NCI-H774 (cell line): ENCODE measurements at places on chromosomes 3 and 15.

DNA sequence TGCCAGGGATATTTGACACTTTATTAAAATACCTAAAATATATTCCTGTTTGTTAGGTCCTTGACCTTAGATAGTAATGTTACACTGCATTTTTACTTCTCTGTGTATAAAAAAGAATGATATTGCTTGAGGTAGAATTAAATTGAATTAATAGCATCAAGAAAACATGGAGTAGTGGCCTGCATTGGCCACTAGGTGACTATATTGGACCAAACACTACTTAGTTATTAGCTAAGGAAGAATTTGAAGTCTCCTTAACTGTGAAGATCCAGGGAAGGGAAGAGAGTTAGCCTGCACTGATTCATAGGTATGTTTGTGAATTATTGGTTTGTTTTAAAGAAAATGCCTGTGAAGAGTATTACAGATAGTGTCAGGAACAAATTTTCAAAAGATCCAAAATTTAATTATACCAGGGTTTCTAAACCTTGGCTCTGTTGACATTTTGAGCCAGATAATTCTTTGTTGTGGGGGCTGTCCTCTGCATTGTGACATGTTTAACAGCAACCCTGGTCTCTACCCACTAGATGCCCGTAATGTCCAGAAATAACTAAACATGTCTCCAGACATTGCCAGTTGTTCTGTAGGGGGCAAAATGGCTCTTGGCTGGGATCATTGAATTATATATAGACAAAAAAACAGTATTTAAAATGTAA, 103.6 kb upstream of the THSD4 start:
- DNase-seq, result peak; percentile 7

DNA sequence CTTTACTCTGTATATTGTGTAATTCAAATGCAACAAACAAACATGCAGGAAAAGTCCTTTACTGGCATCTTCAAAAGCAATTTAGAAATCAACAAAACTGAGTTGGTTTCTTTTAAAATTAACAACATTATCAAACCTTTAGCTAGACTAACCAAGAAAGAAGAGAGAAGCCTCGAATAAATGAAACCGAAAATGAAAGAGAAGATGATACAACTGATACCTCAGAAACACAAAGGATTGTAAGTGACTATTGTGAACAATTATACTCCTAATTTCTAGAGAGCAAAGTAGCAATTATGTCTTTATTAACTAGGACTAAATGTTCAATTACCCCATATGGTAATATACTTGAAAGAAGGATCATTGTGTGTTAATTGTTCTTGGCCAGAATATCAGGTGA, 49.2 kb upstream of the P3H2 start:
- no peak for DNase-seq

- DNase-seq, result no peak
These were observed 184.5 kb upstream of the ATP11B start for GRCh38 chr3:182608832-182609231.

GRCh38 chr3:36496684-36497633, 116.7 kb downstream of the STAC start:
- DNase-seq, result no peak

DNA sequence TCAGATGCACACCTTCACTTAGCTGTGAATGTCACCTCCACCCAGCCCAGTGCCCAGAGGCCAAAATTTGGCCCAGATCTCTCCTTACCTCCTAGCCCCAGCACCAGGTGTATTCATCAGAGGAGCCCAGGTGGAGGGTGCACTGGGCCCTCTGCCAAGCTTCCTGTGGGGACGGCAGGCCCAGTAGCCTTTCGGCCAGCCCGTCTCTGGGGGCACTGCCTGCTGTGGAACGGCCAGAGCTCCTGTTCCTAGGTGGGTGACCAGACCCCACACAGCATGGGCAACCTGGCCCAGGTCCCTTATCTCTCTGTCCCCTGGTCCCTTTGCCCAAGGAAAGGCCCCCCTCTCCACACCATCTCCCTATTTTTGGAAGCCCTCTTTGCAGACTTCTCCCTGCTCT, 67.8 kb downstream of the AAGAB start:
- DNase-seq, result no peak

- no peak for DNase-seq
These were observed 6.3 kb downstream of the TM4SF1 start for GRCh38 chr3:149371001-149371722.

DNA sequence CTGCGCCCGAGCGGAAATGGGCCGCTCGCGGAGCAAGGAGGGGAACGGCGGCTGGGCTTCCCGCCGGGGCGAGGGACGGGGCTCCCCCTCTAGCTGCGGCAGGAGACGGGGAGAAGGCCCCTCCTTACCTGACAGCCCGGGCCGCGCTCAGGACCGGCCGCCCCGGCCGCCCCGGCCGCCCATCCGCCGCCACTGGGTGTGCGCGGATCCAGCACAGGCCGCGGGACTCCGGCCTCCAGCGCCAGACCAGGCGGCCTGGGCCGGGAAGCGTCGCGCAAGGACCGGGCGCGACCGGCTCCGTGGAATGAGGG, 296 bp downstream of the TPRA1 start:
- DNase-seq, result no peak

- DNase-seq, result no peak
These were observed 113.6 kb downstream of the CACNA2D3 start for GRCh38 chr3:54235998-54236397.

DNA sequence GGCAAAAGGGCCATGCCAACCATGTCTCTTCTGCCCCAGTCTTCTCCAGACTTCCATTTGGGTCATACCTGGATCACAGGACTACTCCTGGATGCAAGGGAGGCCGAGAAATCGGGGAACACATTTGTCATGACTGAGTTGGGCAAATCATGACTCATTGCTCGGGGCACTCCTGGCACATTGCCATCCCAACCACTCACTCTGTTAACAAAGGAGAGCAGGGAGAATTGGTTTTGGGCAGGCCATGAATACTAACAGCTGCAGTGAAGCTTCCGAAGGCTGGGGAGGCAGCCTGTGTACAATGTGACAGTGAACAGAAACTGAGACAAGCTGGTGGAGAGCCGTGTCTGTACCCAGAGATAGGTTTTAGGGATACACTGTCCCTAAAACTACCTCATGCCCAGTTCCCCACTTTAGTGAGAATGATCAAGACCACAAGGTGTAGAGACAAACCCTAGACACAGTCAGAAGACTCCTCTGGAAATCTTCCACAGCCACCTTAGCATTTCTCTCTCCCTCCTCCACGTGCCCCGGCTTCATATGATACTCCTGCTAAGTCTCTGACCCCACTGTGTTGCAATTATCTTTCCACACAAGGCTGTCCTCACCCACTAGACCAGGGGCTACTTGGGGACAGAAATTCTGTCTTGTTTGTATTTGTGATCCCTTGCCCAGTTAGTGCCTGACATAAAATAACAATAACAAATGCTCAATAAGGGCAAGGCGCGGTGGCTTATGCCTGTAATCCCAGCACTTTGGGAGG, 10.5 kb upstream of the BUB1B start:
- DNase-seq, result peak; percentile 57

- no peak for DNase-seq
These were observed 72.5 kb downstream of the IGF1R start for GRCh38 chr15:98720577-98721565.

DNA sequence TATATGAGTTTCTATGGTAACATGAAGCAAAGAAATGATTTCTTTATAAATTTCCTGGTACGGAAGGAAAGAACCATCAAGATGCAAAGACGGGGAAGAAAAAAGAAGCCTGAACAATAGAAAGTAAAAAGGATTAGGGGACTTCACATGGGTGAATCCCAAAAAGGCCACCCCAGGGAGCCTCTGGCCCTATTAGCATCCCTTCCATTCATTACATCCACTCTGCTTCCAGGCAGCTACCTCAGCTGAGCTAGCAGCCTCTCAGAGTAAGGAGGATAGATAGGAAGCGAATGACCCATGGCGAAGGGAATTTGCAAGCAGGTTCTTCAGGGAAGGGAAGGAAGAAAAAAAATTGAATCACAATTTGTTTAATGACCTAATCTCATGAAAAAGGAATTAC, 81.6 kb downstream of the GABRB3 start:
- no peak for DNase-seq

GRCh38 chr3:105836533-105836932, 32.3 kb downstream of the CBLB start:
- no peak for DNase-seq

- no peak for DNase-seq
These were observed 15.4 kb downstream of the TGM5 start for GRCh38 chr15:43251185-43251870.

- no peak for DNase-seq
These were observed 18.3 kb downstream of the TMED3 start for GRCh38 chr15:79329171-79329611.

GRCh38 chr3:180433152-180433551, 168.8 kb upstream of the TTC14 start:
- no peak for DNase-seq

GRCh38 chr3:123158899-123159390, 42.8 kb upstream of the SEC22A start:
- DNase-seq, result no peak

- no peak for DNase-seq
These were observed 105.1 kb downstream of the MEX3B start for GRCh38 chr15:81940467-81941451.

GRCh38 chr3:16502347-16502908, 11.1 kb downstream of the RFTN1 start:
- DNase-seq, result no peak

- no peak for DNase-seq
These were observed 390.3 kb upstream of the AGTR1 start for GRCh38 chr3:148307443-148307843.

DNA sequence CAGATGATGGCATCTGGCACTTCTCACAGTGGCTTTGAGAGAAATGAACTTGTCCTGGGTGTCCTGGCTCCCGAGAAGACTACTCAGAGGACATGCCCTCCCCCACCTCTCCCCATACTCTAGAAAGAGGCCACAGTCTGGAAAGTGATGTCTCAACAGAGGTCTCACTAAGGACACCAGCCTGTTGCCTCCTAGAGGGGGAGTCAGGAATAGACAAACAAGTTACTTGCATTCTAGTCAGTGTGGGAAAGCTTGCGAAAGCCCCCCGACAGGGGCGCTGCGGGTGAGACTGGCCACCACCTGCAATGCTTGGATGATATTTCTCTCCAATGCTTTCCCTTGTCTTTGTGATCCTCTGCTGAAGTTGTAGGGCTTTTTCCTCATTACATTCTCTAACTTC, 17.2 kb downstream of the B4GALT4 start:
- no peak for DNase-seq

DNA sequence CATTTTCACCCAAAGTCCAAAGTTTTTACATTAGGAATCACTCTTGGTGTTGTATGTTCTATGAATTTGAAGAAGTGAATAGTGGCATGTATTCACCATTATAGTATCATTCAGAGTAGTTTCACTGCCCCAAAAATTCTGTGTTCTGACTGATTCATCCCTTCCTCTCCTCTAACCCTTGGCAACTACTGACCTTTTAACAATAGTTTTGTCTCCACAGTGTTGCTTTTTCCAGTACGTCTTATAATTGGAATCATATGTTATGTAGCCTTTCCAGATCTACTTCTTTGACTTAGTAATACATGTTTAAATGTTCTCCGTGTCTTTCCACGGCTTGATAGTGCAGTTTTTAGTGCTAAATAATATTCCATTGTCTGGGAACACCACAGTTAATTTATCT, 379.0 kb upstream of the SGO1 start:
- DNase-seq, result no peak

DNA sequence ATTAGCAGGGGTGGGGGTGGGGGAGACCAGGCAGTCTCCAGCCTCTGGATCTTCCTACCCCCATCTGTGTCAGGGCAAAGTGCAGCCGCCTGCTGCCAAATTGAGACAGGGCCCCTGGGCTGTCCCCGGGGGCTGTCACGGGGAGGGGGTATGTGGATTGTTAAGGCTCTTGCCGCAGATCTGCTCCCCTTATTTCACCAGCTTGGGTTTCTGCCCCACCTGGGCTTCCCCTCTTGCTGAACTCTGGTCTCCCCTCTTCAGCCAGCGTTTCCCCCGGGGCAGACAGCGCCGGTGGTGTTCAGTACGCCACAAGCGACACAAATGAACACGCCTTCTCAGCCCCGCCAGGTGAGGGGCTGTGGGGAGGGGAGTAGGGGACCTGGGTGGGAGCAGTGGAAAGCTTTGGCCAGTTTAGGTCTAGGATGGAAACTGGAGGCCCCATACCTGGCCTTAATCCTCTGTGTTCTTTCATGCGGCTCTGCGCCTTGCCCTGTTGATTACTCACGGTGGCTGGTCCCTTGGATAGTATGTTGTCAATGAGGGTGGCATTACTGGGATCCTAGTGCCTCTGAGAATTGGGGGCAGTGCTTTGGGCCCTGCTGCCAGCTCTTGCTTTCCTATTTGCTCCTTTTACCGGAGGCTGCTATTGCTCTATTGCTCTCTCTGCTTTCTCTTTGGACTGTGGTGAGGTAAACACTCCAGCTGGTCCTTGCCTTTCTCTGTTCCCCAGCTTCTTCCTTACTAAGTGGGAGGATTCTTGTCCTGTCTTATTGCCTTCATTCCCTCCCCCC, 1.7 kb downstream of the EIF4G1 start:
- DNase-seq, result no peak

DNA sequence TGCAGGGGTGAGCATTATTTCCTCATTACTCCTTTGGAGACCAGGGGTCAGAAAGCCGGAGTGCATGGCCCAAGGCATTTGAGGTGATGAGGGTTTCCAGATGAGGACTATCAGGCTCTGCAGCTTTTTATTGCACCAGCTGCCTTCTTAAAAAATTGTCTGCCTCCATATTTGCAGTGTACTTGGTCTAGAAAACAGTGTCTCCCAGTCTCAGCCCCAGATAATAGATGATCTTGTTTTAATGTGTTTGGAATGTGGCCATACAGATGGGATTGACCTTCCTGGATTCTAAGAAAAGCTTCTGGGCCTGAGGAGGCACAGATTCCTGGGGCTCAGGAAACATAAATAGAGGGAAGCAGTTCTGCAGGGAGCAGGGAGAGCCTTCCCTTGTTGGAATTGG, 123.3 kb downstream of the GABRG3 start:
- no peak for DNase-seq

- no peak for DNase-seq
These were observed 1204.6 kb downstream of the OTOL1 start for GRCh38 chr3:162701211-162701610.

DNA sequence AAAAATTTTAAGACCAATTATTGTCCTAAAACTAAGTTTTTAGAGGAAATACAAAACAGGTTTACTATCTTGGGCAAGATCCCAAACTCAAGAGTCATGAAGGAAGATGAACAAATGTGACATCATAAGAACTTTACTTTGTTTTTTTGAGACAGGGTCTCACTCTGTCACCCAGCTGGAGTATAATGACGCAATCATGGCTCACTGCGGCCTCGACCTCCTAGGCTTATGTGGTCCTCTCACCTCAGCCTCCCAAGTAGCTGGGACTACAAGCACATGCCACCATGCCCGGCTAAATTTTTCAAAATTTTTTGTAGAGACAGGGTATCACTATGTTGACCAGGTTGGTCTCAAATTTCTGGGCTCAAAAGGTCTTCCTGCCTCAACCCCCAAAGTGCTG, 69.3 kb downstream of the PCSK6 start:
- DNase-seq, result no peak

- DNase-seq, result peak; percentile 10
These were observed 91.2 kb downstream of the AQP9 start for GRCh38 chr15:58229297-58229768.

DNA sequence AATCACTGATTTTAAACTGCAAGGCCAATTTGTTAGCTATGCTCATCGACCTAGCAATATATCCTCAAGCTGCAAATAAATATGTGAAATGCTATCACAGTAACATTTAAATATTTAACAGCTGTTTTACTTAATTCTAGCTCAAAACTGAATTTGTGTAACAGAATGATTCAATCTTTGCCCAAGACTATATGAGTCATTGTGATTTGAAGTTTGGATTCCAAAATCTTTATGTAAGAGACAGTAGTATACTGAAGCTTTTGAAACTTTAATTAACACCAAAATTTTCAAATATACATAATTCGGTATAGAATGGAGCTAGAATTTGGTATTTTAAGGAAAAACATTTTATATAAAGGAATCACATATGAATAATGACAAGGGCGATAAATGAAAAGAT, 603.0 kb upstream of the ROBO2 start:
- DNase-seq, result no peak
